CD4-positive, alpha-beta T cell treated with Interleukin-4 for 1 hour (primary cell): ENCODE measurements at places on chromosomes 11 and 22.

- no peak for DNase-seq
Observed at GRCh38 chr11:33896911-33897310, 5.0 kb upstream of the LMO2 start.

DNA sequence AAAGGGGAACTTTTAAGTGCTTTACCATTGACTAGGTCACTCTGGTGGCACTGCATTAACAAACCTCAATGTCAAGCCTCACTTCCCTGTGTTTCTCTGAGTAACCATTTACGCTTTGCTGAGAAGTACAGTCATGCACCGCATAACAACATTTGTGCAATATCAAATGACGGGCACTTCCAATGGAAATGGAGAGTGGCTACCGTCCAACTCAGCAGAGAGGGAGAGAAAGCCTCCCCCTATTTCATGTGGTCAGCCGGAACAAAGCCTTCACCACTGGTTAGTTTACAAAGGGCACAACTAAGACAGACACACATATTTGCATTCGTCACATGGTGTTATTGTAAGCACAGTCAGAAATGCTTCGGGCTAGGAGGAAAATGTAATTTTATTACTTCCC, 117.3 kb downstream of the RASSF10 start:
- no peak for DNase-seq

GRCh38 chr11:82308979-82309378, 424.7 kb downstream of the FAM181B start:
- DNase-seq, result no peak

- DNase-seq, result no peak
Observed at GRCh38 chr11:94046796-94047195, 25.6 kb downstream of the HEPHL1 start.

GRCh38 chr11:10605941-10606381, 37.5 kb upstream of the LYVE1 start:
- DNase-seq, result peak; percentile 45
